ENCODE measurements at places on chromosomes 6 and 20.

DNA sequence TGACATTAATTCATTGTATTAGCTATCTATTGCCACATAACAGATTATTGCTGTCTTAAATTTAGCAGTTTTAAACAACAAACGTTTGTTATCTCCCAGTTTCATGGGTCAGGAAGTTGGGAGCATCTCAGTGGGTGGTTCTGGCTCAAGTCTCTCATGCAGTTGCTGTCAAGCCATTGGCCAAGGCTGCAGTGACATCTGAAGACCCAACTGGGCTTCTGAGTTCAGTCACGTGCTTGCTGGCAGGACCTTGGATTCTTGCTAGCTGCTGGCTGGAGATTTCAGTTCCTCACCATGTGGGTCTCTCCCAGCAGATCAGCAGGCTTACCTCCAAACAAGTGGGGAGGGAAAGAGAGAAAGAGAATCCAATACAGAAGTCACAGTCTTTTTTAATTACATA is 152.6 kb upstream of the EXOC2 start:
- no peak for DNase-seq

DNA sequence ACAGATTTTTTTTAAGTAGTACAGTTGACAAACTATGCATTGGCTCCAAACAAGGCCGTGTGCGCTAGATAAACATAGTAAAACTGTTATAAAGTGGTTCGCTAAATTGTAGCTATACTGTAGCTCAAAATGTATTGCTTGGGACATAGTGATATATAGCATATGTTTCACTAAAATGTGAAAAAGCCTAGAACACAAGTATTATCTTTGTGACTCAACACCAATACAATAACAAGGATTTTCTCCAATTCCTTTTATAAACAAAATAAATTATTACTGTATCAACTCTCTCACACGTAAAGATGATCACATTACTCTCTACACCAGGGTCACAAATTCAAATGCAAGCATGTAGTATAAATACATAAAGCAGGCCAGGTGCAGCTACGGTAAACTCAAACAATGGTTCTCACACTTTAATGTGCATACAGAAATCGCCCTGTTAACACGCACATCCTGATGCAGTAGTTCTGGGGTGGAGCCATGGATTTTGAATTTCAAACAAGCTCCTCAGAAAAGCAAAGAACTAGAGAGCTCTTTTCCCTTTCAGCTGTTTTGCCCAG is 214.6 kb downstream of the GMDS start:
- DNase-seq: no peak

- no peak for DNase-seq
Measured at GRCh38 chr20:47654370-47654769, 130.9 kb downstream of the SULF2 start.

DNA sequence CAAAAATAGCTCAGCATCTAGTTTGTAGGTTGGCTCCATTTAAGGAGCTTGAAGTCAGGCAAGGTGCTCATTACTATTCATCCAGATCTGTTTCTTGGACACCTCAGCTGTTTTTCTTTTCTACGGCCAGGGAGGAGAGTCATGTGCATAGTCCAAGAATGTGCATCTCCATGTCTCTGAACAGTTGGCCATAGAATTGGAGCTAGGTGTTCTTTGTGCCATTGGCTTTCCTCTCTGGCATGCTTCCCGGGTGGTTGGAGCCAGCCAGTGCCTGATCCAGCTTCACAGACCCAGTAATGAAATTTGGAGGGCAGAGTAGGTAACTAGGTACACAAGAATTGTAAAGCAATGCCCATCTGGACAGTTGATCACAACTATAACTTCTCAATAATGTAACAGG is 21.6 kb downstream of the EYA4 start:
- no peak for DNase-seq

DNA sequence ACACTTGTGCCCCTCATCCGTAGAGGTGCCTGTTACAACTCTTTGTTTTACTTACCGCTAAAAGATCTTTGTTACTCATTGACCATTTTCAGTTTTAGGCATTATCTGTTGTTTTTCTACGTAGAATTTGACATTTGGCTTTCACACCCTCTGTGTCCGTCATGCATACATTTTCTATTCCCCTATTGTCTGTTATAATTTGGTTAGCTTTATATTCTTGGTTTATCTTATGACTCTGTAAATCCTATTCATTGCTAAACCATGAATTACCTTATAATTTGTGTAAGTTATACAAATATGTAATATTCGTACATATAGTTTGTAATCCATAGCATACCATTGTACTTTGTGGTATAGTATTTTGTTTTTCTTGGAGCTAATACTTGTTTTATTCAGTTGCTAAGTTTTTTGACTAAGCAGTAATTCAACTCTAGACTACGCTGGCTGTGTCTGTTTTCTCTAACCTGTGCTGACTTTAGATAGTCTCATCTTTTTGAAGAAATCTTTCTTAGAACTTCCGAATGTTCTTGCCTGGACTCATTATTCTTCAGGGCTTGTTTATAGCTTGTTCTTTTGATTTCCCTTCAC is 21.8 kb downstream of the CDC5L start:
- no peak for DNase-seq

- no peak for DNase-seq
Measured at GRCh38 chr6:1738558-1739081, 128.9 kb downstream of the FOXC1 start.

DNA sequence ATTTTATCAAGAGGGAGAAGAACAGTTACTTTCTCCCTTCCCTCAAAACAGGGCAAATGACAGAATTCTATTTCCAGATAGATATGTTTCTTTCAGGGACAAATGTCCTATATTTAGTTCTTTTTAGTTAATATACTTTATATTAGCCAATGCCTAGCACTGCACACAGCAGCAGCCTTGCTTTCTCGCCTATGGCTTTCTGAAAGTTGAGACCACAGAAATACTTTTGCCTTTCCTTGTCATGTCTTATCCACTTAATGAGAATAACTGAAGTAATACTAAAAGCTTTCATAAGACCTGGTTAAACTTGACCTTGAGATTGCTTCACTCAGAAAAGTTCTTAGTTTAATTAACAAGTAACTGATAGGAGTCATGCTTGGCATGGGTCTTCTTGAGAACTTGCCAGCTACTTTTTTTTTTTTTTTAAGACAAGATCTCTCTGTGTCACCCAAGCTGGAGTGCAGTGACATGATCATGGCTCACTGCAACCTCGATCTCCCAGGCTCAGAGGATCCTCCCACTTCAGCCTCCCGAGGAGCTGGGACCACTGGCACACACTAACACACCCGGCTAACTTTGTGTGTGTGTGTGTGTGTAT is 159.3 kb downstream of the CDKAL1 start:
- DNase-seq: no peak

DNA sequence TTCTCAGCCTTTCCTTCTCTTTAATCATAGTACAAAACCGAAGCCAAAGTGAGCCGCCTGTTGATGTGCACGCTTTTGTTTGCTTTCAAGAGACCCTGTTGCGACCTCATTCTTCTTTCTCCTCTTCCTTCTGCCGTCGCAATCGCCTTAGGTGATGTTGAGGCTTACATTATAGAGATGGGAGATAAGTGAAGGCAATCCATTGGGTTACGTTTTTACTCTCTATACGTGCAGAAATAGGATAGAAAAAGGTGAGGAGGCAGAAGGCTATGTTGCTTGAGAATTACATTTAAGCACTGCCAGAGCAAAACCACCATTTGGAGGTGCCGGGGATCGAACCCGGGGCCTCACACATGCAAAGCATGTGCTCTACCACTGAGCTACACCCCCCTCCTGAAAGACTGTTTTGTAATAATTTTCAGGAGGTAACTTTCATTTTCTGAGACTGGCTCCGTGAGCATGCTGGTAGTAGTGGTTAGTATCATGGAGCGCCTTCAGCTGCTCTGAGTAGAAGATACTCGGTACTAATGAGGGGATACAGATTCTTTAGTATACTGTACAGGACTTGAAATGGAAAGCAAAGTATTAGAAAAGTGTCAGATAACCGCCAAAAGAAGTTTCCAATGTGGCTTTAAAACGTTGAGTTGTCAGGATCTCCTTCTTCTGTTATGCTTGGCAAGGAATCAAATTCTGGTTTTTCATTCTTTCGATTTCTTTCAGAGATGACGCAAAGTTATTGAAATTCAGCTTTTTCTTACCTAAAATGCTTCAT is 165.6 kb downstream of the TRIM27 start:
- DNase-seq: no peak

GRCh38 chr6:85670573-85670972 is 27.9 kb upstream of the SYNCRIP start:
- DNase-seq: no peak

DNA sequence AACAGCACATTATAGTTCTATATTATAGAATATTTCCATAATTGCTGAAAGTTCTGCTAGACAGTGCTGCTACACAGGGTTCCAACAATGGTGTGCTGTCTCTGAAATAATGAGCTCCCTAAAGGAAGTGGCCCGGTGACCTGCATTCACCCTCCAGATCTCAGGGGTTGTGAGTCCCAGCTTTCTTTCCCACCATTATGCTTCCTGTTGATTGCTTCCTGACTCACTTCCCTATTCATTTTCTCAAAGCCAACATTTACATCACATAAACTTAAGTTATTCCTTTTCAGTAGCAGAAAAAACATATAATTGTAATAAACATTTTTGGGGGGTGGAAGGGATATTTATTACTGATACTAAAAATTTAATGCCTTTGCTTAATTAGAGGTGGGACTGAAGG is 12.9 kb upstream of the CCN6 start:
- no peak for DNase-seq

- DNase-seq: no peak
Measured at GRCh38 chr6:69263297-69263696, 533.5 kb downstream of the LMBRD1 start.

GRCh38 chr6:149266659-149267058 is 50.9 kb upstream of the TAB2 start:
- no peak for DNase-seq

GRCh38 chr6:36550473-36551000 is 3.3 kb upstream of the STK38 start:
- no peak for DNase-seq

- no peak for DNase-seq
Measured at GRCh38 chr6:44367681-44368080, 19.8 kb upstream of the CDC5L start.

DNA sequence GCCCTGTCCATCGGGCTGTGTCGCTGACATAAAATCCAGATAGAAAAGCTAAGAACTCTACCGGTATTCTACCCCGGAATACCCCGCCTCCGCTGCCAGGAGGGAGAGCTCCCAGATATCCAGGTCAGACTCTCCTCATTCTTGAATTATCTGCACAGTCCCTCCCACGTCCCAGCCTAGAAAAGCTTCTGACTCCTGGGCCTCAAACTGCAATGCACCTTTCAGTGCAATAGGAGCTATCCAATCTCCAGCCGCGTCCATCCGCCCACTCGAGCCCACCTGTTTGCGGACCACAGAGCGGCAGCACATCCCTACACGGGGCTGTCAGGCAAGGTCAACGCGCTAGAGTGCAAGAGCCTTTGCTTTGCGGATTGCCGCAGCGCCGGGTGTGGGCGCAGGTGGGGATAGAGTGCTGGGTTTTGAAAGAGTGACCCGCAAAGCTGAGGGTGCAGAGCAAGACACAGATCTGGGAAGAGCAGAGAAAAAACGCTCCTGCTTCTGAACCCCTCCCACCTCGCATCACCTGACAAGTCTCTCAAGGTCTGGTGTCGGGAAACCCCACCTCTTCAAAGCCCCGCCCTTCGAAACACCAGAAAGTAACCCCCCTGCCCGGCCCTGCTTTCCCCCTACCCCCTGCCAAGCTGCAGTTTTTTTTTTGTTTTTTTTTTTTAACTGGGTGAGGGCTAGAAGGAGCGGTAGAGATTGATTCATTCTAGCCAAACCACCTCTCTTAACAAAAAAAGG is 1.3 kb downstream of the TAPBP start:
- DNase-seq: peak; percentile 69

DNA sequence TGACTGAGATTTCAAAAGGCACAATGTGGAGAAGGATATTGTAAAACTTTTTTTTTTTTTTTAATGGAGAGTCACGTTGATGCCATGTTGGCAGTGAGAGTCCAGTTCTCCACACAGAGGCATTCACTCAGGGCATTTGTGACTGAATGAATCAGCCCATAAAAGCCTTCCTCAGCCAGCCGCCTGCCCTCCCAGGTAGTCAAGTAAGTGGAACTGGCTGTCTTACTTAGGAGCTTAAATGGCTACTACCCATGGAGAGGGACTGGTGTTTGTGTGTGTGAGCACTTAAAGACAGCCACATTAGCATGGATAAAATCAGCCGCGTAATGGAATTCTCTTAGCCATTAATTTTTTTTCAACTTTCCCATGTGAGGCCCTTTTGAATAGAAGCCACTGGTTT is 12.6 kb downstream of the AAR2 start:
- DNase-seq: no peak

DNA sequence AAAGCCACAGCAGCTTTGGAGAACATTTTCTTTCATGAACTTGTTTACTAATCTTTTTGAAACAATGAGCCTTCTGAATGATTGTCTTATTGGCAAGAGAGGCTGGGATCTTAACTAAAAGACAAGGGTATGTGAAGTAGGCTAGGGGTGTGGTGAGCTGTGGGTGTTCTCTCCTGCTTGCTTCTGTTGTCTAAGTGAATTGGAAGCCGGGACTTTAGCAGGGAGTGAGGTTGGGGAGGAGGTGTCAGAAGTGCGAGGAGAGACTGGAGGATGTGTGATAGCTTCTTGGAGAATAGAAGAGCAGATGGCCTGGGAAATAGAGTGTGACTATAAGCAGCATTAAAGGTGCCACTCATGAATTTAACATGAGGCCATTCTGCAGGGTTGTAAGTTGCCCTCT is 562.8 kb downstream of the UTRN start:
- no peak for DNase-seq

DNA sequence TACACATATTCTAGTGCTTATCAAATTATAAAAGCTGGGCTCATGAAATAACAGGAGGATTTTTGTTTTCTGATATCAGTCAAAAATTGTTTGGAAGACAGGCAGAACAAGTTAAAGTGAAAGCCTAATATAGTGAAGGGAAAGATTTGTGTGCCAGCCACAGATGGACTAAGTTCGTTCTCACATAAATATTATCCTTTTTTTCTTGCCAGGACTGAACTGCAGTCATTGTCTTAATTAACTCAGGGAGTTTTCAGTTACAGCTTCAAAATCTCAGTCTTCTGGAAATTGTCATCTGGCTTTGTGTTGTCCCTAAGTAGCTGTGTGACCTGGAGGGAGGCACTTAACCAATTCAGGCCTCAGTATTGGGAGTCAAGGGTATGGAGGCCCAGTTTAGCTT is 40.7 kb downstream of the PLCB4 start:
- no peak for DNase-seq

All from activated CD8-positive, alpha-beta memory T cell treated with anti-CD3 and anti-CD28 coated beads for 1 hour (primary cell).